ENCODE measurements at places on chromosomes 12 and 14.

DNA sequence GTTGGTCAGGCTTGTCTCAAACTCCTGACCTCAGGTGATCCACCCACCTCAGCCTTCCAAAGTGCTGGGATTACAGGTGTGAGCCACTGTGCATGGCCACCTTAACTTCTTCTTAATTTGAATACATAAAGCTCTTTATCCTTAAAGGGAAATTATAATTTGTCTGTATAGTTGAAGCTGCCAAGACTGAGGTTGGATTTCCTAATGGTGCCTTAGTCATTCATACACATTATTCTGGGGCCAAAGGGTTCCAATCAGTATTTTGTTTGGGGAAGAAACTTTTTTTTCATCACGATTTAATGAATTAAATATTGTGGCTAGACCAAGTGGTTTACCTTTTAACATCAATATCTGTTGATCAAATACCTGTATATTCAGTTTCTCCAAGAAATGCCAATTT, 135.9 kb downstream of the SYT1 start:
- H3K36me3 ChIP-seq, result no peaks in the 10 kb centered on the region
- peaks cover 8% of the 10 kb centered on the region for H3K4me1 ChIP-seq
- no peak overlapping the region for H3K4me3 ChIP-seq
- H3K27me3 ChIP-seq, result no peaks in the 10 kb centered on the region
- no peak overlapping the region for H3K27ac ChIP-seq
- DNase-seq, result no peak

- peaks cover 3% of the 10 kb centered on the region for H3K4me1 ChIP-seq
- no peak for DNase-seq
- no peak overlapping the region for H3K4me3 ChIP-seq
- H3K36me3 ChIP-seq, result no peaks in the 10 kb centered on the region
These were observed 2.1 kb downstream of the SOX5 start for GRCh38 chr12:23947395-23947794.

GRCh38 chr12:46364300-46364696, 8.3 kb downstream of the SLC38A2 start:
- H3K36me3 ChIP-seq, result peaks cover 94% of the 10 kb centered on the region
- H3K4me3 ChIP-seq, result no peak overlapping the region
- H3K4me1 ChIP-seq, result no peaks in the 10 kb centered on the region
- H3K27ac ChIP-seq, result no peak overlapping the region

- H3K4me3 ChIP-seq, result no peak overlapping the region
- no peaks in the 10 kb centered on the region for H3K4me1 ChIP-seq
- no peaks in the 10 kb centered on the region for H3K27me3 ChIP-seq
- no peak overlapping the region for H3K27ac ChIP-seq
These were observed 795 bp upstream of the ACOT2 start for GRCh38 chr14:73567951-73568885.

All from H1 (cell line).